Right cardiac atrium (tissue), 5 donors: ENCODE measurements at places on chromosomes 1 and 21.
A peak's percentile ranks its signal among the peaks of the same experiment; 100 is the strongest.

DNA sequence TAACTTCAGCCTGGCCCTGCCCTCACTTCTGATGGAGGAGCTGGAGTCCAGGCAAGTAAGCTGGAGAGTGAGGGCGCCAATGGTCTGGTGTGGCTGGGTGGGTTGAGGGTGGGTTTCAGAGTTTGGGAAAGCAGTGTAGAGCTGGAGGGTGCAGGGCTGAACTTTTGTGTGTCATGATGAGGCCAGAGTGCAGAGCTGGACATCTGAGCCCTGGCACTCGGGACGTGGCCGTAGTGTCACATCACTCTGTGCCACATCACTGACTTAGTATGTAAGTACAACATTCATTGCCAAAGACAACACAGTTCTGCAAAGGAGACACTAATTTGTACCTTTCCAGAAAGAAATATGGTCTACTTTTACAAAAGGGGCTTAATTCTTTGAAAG, 15.8 kb downstream of the SPATA46 start:
- no peak for DNase-seq

- no peak for DNase-seq
Observed at GRCh38 chr1:59333626-59334277, 36.9 kb downstream of the FGGY start.

- DNase-seq = no peak
Observed at GRCh38 chr1:58931756-58932155, 147.9 kb upstream of the JUN start.

DNA sequence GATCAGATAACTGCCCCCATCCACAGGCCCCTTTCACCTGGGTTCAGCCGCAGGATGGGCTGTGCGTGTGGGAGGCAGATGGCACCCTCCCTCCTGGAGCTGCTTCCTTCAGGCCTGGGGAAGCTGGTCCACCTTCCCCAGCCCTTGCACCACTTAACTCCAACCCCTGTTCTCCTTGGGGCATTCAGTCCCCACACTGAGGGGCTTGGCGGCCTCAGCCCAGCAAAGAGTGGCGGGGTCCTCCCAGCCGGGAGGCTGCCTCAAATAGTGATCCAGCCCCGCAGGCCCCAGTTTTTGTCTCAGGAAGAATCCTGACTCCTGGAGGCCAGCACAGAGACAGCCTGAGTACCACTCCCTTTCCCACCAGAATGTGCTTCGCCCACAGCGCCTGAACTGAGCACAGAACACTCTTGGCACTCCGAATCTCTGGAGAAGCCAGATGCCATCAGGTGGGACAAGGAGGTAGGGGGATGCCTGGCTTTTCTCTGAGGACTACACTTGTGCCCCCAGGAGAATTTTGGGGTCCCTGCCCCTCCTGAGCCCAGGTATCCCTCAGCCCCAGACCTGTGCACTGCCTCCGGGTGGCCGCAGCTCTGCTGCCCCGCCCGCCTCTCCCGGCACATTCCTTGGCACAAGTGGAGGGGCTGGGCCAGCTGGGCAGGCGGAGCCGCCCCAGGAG, 936 bp downstream of the PAQR6 start:
- peak; percentile 70 for DNase-seq

GRCh38 chr1:214402613-214403083, 121.7 kb downstream of the SMYD2 start:
- DNase-seq = no peak

DNA sequence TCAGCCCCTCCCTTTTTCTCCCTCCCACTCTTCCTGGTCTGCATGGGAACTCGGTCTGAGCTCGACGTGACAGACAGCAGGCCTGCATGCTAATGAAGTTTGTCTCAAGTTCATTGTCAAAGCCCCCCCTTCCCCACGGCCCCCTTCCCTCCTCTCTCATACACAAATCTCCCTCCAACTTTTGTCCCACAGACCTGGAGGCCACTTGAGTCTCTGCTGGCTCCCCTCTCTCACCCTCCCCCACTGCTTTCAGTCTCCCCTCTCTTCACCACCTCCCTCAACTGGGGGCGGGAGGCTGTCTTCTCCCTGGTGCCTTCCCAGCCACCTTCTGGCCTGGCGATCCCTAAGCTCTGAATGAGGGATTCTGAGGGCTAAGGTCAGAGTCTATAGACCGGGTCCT, 61.3 kb downstream of the RHBG start:
- DNase-seq = no peak

DNA sequence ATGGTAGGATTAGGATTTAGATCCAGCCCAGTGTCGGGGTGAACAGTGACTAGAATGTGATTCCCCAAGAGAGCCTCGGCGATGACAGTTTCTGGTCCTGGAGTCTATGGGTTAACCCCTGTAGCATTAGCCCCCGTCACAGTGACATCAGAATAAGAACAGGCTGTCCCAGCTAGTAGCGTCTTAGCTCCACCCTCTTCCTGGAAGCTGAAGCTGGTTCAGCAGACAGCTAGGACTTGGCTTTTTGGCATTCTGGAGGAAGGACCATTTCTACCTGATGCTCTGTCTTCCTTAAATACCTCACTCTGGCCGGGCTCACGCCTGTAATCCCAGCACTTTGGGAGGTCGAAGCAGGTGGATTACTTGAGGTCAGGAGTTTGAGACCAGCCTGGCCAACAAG, 5.0 kb downstream of the NDUFS2 start:
- DNase-seq = peak; percentile 84

DNA sequence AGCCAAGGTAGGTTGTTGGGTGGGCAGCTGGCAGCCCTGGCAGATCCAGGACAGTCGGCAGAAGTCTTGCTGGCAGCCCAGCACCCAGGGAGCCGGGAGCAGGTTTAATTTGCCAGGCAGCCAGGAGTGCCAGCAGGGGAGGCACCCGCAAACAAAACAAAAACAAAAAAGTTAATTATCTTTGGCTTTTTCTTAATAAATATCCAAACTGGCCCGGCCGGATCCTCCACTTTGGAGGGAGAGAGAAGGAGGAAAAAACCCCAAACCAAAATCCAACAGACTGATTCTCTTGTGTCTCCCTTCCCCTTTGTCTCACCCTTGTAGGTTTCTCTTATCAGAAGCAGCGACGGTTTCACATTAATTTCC, 97.0 kb downstream of the CASZ1 start:
- no peak for DNase-seq

DNA sequence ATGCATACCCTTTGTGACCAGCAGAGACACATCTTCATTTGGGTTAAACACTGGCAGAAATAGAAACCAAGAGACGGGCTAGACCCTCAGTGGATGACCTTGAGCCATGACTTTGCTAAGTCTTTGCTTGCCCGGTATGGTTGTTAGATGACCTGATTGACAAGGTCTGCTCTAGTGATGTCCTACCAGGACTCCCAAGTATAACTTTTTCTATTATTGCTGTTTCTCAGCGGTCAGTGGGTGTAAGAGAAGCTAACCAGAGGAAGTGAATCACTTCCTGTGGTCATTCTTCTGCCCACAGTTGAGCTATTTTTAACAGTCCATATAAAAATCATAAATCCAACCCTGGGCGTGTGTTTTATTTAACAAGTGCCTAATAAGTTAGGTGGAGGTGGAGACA, 126.2 kb upstream of the ETS2 start:
- no peak for DNase-seq

- no peak for DNase-seq
Observed at GRCh38 chr1:107877745-107878144, 87.2 kb downstream of the VAV3 start.

GRCh38 chr1:119779869-119780356, 11.2 kb upstream of the HMGCS2 start:
- peak; percentile 69 for DNase-seq

DNA sequence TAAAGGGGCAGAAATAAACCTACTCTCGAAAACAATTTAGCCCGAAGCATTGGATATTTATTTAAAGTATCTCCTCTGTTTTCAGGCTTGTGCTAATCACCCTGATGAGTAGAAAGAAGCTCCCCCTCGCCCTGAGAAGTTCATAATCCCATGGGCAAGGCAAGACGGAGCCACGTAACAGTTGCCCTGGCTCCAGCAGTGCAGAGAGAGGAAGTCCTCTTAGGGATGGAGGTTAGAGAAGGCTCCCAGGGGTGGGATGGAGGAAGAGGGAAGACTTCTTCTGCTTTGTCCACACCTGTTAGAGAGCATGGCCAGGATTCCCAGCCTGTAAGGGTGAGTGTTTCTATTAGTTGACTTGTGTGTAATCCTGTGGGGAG, 3.4 kb upstream of the GPR25 start:
- DNase-seq = no peak

- DNase-seq = no peak
Observed at GRCh38 chr1:162536511-162536910, 25.0 kb upstream of the UAP1 start.

DNA sequence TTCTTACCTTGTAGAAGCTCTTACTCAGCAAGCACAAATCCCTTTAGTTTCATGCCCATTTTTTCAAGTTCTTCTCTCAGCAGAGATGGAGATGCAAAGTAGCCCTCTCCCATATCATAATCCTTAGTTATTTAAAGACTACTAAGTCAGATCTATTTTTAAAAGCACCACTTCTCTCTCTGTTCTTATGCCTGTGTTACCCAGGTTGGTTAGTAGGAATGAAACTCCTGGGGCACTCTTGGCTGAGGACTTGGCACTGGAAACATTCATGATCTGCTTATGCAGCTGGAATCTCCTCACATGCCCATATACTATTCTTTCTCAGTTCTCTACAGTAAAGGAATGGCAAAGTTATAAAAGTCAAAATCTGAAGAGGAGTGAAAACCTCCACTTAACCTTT, 51.9 kb upstream of the PPP2R5A start:
- DNase-seq = no peak

DNA sequence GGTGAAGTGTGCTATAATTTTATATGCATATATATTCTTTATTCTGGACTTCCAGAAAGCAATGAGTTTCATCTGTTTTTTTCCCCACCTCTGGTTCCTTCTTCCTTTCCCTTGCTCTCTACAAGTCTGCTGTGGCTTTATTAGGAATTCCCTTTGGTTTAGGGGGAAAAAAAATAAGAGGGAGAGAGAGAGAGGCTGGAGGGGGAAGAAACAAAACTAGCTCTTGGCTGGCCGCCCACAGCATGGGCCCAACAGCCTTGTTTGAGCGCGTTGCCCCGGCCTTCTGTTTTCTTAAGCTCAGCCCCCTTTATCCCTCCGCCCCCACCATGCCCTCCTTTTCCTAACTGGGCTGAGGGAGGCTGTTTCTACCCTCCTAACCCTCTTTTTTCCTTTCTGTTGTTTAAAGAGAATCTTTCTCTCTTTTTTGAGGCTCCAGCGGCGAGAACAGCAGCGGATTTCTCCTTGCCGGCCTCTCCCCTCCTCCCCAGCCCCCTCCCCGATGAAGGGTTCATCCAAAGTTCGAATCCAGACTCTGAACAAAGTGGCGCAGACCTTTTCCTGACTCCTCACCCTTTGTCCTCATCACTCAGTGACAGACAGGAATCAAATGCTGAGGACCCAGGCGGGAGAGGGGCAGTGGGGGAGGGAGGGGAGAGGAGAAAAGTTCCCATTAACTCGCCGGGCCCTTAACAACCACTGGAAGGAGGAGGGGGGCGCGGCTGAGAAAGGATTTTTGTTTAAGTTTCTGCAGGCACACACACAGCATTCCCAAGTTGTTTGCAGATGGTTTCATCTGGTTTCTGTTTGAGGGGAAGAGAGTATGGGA, 29.7 kb downstream of the PBX1 start:
- peak; percentile 92 for DNase-seq

DNA sequence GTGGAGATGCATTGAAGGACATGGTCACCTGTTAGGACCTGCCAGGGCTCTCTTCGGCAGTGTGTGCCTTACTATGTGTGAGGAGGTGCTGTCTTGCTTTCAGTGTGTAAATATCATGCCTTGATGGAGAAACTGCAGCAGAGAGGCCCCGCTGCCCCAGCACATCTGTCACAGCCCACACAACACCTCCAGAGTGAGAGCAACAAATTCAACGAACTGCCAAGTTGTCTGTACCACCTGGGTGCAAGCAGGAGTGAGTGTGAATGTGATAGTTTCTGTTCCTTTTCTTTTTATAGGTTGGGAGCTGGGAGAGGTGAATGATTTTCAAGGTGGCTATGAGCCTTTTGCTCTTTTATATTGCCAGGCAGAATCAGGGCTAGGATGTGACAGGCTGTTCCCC, 114.6 kb upstream of the KIAA0040 start:
- DNase-seq = no peak

DNA sequence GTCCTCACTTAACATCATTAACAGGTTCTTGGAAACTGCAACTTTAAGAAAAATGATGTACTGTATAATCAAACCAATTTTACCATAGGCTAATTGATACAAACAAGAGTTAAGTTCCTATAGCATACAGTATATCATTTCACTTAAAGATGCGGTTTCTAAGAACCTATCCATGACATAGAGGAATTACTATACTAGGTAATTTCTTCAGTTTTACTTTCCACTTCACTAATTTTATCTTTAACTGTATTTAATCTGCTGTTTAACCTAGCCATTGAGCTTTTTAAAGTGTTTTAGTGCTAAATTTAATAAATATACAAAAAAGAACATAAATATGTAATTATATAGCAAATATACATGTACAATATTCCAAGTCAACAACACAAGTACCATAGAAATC, 28.3 kb downstream of the SLC19A2 start:
- no peak for DNase-seq

GRCh38 chr1:220708936-220709801, 19.0 kb downstream of the C1orf115 start:
- DNase-seq = no peak

DNA sequence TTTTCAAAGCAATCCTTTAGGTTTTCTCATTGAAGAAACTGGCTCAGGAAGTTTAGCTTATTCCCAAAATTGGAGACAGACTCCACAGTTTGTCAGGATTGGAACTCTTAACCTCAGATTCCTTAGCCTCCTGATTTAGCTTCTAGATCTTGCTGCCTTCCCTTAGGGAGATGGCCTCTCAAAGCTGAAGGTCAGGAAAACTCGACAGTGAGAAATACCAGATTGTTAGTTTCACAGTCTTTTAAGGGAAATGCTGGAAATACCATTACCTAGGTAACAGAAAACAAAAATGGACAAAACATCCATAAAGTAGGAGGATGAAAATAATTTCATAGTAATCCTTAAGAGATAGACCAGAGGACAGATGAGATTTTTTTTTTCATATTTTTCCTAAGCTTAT, 7.8 kb downstream of the RASAL2 start:
- no peak for DNase-seq

DNA sequence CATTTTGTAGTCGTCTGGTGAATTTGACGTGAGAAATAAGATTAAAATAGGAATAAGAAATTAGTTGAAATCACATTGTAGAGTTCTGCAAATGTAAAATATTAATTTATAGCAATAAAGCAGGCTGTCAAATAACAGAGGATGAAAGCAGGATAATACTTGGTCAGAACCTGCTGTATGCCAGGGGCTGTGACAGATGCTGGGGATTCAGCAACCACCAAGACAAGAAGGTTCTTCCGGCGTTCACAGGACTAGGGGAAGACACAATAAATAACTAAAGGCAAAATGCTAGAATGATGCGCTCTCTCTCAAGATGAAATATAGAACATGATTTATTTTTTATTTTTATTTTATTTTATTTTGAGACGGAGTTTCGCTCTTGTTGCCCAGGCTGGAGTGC, 6.8 kb upstream of the PARK7 start:
- no peak for DNase-seq

GRCh38 chr1:168980656-168981055, 125.8 kb upstream of the ATP1B1 start:
- no peak for DNase-seq
